AG08396 (cell line): ENCODE measurements at places on chromosomes 13 and 19.

DNA sequence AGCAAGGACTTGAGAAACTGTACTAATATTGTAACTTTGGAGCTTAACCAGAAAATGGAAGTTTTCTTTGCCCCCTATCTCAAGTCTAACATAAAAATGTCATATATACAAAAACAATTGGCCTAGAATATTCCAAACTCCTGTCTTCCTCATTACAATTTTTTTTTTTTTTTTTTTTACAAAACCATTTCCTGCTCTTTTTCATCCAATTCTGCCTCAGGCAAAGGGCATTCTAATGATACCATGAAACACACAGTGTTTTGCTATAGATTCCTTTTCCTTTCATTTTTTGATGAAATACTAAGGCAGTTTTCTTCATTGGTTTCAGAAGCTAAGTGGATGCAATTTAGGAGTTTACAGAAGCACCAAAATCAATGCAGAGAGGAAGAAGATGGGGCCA lies 119.7 kb downstream of the LHFPL6 start:
- no peak for DNase-seq

- no peak for DNase-seq
Measured at GRCh38 chr13:114090476-114090875, 41.9 kb downstream of the RASA3 start.

GRCh38 chr13:110108348-110109139 lies 198.4 kb downstream of the COL4A1 start:
- peak; percentile 89 for DNase-seq

GRCh38 chr13:110258876-110259631 lies 47.9 kb downstream of the COL4A1 start:
- no peak for DNase-seq

GRCh38 chr19:15332311-15332996 lies at the start of gene BRD4:
BRD4 (minus strand) TSS chr19:15332539; CDS start chr19:15273099, 59,440 bp downstream.
- DNase-seq, result peak; percentile 93

DNA sequence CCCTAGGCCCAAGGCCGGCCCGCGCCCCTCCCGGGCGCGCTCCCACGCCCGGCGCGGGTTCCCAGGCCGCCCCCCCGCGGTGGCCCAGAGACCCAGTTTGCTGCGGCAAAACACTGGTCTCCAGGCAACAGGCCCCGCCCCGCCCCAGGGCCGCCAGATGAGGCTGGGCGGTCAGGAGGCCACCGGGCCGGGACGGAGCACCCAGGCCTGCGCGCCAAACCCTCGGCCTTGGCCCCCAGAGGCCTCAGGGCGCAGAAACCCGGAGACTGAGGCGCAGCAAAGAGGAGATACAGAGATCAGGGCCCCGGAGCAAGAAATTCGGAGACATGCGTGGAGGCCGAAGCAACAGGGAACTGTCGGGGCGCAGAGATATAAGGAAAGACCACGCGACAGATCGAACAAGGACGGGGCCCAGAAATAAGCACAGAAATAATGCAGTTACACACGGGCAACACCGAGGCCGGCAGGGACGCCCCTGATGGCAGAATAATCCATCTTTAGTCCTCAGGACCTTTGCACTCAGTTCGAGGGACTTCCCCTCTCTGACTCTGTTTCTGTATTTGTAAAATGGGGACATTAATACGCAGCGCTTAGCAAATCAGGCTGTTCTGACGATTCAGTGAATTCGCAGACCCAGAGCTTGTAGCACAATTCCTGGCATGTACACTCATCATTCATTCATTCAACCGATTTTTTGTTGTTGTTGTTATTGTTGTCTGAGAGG lies 20.8 kb upstream of the ERCC1 start:
- DNase-seq, result peak; percentile 94

DNA sequence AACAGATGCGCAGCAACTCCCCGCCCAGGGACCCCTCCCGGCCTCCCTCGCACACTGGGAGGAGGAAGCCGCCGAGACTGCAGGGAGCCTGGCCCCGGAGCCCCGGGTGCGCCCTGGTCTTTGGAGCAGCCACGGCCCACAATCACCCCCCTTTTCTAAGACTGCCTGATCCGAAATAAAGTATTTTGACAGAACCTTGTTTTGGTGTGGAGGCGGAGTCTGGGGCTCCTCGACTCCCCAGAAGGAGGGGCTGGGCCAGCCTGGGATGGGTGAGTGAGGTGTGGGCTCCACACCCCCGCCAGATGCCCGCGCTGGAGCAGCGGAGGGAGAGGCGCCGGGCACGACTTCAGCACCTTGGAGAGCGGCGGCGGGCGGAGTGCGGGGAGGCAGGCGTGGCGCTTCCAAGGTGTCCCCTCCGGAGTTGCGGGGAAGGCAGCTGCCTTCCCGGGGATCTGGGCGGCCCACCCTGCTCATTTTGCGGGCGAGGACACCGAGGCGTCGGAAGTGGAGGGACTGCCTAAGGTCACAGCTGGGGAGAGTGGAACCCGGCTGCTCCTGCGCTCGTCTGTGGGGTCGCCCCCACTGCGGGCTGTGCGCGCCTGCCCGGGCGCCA lies 9.4 kb downstream of the SIRT6 start:
- peak; percentile 82 for DNase-seq

- no peak for DNase-seq
Measured at GRCh38 chr13:21826214-21827015, 155.5 kb downstream of the FGF9 start.

DNA sequence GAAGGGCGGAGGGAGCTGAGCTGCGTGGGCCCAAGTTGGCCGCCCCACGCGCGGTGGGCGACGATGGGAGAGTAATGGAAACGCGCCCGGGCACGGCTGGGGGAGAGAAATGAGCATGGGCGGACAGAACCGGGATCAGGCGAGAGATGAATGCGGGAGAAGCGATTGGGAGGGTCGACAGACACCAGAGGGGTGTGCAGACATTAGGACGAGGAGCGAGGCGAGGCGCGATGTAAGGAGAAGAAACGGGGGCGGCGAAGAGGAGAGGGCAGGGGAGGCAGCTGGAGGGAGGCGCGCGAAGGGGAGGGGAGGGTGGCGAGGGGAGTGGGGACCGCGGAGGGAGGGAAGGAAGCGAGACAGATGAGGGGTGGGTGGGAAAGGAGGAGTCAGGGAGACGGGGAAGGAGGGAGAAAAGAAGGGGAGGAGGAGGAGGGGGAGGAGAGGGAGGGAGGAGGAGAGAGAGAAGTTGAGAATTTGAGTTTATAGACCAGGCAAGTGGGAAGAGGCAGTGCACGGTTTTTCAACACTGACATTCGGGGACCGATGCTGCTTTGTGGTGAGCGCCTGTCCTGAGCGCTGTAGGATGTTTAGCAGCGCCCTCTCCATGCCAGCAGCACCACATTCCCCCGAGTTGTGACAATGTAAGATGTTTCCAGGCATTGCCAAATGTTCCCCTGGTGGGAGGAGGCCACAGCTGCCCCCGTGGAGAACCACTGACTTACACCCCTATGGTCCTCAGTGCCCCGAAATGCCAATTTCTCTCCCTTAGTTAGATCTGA lies at the start of gene SHISA7:
Gene SHISA7, minus strand, starts transcription at position 256 of the 779 bp plus-strand sequence. CDS start 437 bp downstream, outside the sequence.
- DNase-seq, result no peak

- DNase-seq, result no peak
Measured at GRCh38 chr13:66537417-66537816, 692.7 kb downstream of the PCDH9 start.

GRCh38 chr19:41442473-41443355 lies at the start of gene ERICH4:
ERICH4 (plus strand) TSS chr19:41443156; CDS start chr19:41443170, 14 bp downstream.
- no peak for DNase-seq

GRCh38 chr13:86760620-86761019 lies 910.6 kb upstream of the SLITRK5 start:
- no peak for DNase-seq

DNA sequence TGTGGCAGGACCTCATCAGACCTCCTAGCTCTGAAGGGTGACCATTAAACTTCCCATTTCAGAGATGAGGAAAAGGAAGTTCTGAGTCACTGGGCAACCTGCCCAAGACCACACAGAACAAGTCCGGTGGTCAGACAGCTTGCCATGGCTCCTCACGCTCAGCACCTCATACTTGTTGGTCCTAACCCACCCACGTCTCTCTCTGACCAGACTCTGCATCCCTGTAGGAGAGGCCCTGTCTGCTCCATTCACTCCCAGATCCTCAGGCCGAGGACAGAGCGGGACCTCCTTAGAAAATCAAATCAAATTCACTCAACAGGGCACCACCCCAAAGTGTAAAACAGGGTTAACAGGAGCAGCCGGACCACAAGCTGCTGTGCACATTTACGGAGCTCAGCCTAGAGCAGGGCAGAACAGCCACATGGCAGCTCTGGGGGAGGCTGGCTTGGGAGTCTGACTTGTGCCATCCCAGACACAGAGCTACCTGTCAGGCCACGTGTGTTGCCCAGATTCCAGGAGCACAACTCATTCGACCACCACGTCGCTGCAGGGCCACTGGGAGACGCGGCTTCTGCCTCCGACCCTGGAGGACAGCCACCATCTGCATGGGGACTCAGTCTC lies 1.7 kb downstream of the MIER2 start:
- DNase-seq, result peak; percentile 86

GRCh38 chr13:19573120-19573716 lies 11.9 kb upstream of the TPTE2 start:
- no peak for DNase-seq

DNA sequence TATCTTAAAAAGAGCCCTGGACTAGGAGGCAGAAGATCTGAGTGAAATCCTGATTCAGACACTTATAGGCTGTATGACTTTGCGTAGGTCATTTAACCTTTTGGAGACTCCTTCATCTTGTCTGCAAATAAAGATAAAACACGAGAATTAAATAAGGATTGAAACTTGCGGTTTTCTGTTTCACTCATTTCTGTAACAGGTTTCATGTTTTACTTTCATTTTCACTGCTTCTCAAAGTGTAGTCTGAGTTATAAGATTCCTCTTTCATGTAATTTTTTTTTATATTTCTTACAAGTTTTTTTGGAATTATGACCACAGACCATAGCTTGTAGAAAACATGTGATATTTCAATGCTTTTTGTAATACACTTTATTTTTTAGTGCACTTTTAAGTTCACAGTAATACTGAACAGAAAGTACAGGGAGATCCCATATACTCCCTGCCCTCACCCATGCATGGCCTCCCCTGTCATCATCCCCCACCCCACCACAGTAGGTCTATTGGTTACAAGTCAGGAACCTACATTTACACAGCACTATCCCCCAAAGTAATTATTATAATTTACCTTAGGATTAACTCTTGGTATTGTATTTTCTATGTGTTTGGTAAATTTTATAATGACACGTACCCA lies 174.6 kb downstream of the ITGBL1 start:
- no peak for DNase-seq

DNA sequence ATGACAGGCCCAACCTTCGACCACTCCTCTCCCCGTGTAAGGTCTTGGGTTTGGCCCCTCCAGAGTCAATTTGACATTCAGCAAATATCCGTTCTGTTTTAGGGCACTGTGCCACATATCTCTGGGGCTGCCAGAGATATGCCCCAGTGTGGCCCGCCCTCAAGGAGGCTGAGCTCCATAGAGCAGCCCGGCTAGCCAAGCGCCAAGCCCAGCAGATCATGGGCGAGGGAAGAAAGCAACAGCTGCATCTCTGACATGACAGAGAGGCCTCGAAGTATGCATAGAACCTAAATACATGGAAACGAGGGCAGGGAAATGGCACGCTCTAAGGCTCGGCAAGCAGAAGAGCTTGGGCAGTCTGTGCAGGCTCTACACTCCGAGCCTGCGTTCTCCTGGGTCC lies 124.5 kb downstream of the USP12 start:
- DNase-seq, result no peak

DNA sequence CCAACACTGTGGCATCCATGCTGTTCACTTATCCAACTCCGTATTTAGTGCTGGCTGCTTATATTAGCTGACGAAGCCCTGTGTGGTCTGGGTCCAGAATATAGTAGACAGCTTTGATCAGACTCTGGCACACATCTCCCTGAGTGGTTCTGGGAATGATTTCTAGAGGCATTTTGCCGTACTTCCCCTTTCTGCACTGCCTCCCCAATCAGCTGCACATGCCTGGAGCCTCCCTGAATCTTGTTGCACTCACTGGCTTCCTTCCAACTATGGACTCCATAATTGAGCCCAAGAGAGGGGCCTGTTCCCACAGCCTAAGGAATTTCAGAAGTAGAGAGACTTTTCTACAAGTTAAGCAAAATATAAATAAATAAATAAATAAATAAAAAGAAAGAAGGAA lies 30.4 kb upstream of the PCDH8 start:
- DNase-seq, result no peak

DNA sequence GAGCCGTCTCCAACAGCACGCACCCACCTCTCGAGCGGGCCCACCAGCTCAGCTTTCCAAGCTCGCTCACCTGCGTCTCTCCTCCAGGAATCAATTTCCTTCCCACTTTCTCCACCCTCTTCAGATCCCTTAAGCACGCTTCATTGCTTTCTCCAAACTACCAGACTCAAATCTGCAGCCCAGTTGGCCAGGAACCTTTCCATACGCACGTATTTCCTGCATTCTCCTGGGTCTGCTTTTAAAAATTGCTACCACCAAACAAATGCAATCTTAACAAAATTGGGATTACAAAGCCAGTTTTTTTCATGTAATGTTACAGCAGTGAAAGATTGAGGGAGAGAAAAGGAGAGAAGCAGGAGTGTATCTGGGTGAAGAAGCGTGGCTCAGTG lies 1.5 kb downstream of the ENOX1 start:
- DNase-seq, result peak; percentile 5

DNA sequence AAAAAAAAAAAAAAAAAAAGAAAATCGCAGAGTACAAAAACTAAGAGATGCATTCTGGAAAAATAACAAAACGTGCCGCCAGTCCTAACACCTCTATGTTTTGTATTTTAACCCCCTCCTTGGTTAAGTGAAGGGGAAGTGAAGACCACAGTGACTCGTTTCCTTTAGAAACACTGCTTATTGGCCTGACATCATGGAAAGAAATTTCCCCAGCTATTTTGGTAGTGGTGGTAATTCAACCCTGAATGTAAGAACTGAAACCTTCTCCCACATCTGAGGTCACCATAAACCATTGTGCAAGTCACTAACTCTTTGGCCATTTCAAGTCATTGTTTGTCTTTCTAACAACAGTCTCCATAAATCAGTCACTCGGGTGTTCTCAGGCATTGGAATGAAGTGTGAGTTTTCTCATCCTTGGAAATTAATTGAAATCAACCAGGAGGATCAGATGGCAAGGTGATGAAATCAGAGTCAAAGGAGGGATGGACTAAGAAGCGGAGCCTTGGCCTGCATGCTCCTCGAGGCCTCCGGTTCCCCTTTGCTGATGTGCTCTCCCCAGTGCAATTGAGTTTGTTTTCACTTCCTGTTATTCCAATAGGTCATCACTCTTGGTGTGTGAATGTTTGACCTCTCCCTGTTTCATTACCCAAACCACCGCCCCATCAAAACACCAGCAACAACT lies 443.9 kb downstream of the FGF9 start:
- DNase-seq, result peak; percentile 29

- no peak for DNase-seq
Measured at GRCh38 chr13:85197431-85197830, 601.8 kb downstream of the SLITRK6 start.

- DNase-seq, result no peak
Measured at GRCh38 chr19:6608940-6609339, 18.0 kb upstream of the CD70 start.

- no peak for DNase-seq
Measured at GRCh38 chr19:610071-610800, 20.6 kb downstream of the HCN2 start.

DNA sequence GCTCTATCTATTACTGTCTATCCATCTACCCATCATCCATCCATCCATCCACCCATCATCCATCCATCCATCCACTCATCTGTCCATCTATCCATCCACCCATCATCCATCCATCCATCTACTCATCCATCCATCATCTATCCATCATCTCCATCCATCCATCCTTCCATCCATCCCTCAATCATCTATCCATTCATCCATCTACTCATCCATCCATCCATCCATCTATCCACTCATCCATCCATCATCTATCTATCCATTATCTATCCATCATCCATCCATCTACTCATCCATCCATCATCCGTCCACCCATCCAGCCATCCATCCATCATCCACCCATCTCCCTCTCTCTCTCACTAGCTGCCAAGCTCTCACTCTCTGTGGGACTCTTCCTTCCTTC lies 13.1 kb upstream of the TIMM13 start:
- no peak for DNase-seq
